ENCODE measurements at places on chromosomes 13 and 19. TPM values are rescaled to one million over a fixed set of nuclear protein-coding genes. Genes with fewer than 3 reads are reported as not detected.
A peak's percentile ranks its signal among the peaks of the same experiment; 100 is the strongest.

GRCh38 chr13:80157261-80157932, 183.5 kb downstream of the SPRY2 start:
- DNase-seq, result no peak

DNA sequence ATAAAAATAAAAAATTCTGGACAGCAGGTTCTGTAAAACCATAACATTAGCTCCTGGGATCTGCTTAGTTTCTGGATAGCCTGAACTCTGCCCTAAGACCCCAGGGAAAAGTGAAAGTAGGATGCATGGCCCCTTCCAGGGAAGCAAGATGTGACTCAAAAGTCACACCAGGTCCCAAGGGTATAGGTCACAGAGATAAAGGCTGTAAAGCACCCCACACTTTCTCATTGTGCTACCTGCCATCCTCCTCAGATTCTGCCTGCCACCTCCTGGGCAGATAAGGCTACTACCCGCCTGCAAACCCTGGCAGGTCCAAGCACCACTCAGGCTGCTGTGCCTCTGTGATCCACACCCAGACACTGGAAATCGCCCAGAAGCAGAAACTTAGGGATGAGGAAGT, 20.6 kb downstream of the FFAR2 start:
- peak; percentile 60 for DNase-seq

DNA sequence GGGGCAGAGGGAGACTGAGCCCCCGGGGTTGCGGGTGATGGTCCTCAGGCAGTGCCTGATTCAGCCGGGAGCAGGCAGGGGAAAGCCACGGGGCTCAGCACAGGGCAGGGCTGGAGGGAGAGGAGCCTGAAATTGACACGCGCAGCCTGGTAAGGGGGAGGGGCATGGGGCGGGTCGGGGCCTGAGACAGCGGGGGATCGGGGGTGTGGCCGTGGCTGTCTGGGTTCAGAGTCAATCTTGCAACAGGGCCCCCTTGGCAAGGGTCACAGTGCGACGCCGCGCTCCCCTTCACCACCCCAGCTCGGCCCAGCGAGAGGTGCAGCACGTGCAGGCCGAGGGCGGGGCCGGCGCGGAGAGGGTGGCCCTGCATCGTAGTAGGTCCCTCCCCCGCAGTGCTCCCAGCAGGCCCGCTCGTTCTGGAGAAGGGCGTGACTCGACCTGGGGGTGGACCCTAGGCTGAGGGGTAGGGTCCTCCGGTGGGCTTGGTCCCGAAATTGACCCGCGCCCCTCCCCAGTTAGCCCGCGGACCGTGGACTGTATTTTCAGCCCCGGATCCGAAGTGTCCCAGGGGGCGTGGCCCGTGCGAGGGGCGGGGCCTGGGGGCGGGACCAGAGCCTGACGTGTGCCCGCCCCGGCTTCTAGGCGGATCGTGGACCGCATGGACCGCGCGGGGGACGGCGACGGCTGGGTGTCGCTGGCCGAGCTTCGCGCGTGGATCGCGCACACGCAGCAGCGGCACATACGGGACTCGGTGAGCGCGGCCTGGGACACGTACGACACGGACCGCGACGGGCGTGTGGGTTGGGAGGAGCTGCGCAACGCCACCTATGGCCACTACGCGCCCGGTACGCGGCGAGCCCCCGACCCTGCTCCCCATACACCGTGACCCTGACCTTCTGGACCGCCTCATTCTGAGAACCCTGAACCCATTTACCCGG, 6.0 kb downstream of the RCN3 start:
- peak; percentile 82 for DNase-seq

ZNF154 gene
- total RNA-seq, result 21.4 TPM

VSTM2B gene
- 2.2 TPM for total RNA-seq

DNA sequence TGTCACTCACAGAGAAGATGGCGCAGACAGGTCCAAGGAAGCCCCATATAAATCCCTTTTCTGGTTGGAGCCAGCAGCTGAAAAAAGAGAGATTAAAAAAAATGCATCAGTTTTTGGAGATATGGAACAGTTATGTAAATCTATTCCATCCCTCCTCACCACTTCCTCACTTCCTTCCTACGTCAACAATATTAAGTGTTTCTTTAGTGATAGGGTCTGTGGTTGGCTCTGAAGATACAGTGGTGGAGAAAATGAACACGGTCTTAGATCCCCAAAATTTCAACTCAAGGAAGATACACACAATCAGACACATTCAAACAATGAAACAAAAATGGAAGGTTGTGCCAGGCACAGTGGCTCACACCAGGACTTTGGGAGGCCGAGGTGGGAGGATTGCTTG, 31.5 kb downstream of the ADGRE2 start:
- DNase-seq, result no peak

DNA sequence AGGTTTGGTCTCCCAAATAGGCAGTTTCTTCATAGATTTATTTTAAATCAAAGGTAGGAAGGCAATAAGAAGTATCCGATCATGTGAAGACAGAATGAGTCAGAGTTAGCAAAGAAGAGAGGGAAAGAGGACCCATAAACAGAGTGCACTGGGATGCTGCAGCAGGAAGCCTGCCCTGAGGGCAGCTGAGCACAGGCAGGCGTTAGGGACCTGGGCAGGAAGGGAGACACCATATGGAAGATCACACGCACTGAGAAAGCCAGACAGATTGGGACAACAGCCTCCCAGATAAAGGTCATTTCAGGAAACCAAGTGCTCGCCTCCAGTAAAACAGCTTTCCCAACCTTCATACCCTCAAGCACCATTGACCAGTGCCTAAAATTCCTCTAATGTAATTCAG, 598.0 kb downstream of the EFNB2 start:
- DNase-seq, result no peak

DNA sequence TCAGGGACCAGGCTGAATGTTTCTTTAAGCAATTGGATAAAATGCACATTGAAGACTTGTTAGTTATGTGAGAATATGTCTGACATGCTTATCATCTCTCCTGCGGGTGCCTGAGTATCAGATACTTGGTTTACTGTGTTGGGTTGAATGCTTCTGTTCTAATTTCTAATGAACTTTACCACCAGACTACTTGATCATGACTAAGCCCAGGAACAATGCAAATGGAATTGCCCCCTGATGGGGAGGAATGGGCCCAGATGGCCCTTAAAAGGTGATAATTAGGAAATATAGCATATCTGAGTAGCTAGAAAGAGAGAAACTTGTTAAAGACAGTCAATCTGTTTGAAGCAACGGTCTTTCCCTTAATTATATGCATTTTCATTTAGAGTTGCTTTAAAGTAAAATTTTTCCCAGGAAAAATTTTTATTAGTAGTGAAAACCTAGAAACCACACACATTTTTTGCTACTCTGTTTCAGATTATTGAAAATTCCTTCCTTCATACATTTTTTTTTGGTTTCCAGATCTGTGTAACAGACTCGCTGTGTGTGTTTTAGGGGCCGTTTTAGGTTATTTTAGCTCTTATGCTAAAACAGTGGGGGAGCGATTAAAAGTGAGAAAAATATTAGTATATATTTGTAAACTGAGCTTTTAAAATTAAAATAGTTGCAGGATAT, 186.6 kb downstream of the TM9SF2 start:
- DNase-seq, result peak; percentile 69

- DNase-seq, result no peak
Measured at GRCh38 chr13:37595162-37595561, 3.4 kb downstream of the POSTN start.

GRCh38 chr13:111210544-111211469, 95.7 kb downstream of the ARHGEF7 start:
- DNase-seq, result no peak

UNC13A gene
- total RNA-seq, result 42.9 TPM

- DNase-seq, result no peak
Measured at GRCh38 chr19:15448778-15449619, 757 bp downstream of the WIZ start.

POGLUT2 gene
- total RNA-seq, result 17.2 TPM

GRCh38 chr13:45542878-45543277, 72.7 kb downstream of the ERICH6B start:
- no peak for DNase-seq

APOC1 gene
- total RNA-seq, result 76.2 TPM

GZMM gene
- total RNA-seq, result 0.60 TPM

- no peak for DNase-seq
Measured at GRCh38 chr13:29193083-29193482, 372.9 kb downstream of the MTUS2 start.

DNA sequence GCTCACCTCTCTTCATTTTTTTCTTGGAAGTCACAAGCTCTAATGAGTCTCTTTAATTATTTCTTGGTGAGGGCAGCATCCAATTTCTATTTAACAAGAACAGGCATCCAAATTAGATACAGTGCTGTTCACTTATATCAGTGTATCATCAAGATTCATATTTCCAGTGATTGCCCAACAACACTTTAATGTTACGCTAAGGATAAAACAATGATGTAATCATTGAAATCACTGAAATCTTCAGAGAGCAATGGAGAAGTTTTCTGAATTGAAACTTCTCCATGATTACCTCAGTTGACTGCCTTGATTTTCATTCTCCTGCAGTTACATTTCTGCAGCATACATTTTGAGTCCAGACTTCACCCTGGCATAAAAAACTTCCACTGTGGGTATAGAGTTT, 17.1 kb upstream of the LRCH1 start:
- no peak for DNase-seq

- no peak for DNase-seq
Measured at GRCh38 chr19:47475465-47475864, 3.8 kb upstream of the SLC8A2 start.

DNA sequence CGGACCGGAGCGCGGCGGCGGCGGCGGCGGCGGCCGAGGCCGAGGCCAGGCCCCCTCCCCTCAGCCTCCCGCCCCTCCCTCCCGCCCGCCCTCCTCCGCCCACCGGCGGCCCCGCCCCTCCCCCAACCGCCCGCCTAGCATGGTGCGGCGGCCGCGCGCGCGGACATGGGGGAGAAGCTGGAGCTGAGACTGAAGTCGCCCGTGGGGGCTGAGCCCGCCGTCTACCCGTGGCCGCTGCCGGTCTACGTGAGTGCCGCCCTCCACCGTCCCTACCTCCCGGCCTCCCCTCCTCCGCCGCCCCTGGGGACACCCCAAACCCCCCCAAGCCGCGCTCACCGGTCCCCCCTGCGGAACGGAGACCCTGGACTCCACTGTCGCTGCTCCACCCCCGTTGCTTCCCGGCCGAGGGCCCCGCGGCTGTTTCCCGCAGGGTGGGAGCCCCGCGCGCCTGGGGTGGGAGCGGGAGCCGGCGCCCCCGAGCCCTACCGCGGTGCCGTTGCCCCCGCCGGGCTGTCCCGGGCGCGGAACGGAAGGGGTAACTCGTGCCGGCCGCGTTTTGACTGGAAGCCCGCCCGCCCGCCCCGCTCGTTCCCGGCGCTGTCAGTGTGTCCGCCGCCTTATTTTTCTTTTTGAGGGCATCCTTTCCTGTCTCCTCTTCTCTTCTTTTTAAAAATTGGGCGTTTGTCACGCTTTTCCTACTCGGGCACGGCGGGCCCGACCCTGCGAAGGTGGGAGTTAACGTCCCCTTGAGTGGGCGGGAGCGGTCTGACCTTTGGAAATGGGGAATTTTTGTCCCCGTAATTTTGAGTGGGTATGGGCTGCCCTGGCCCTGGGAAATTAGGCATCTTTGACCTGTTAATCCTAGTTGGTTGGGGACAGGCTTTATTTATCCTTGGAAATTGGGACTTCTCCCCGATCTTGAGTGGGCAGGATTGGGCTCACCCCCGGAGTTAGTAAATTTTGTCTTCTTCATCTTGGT, 576 bp downstream of the DOT1L start:
- no peak for DNase-seq

- peak; percentile 23 for DNase-seq
Measured at GRCh38 chr19:6660930-6661329, 9.0 kb downstream of the TNFSF14 start.

DNA sequence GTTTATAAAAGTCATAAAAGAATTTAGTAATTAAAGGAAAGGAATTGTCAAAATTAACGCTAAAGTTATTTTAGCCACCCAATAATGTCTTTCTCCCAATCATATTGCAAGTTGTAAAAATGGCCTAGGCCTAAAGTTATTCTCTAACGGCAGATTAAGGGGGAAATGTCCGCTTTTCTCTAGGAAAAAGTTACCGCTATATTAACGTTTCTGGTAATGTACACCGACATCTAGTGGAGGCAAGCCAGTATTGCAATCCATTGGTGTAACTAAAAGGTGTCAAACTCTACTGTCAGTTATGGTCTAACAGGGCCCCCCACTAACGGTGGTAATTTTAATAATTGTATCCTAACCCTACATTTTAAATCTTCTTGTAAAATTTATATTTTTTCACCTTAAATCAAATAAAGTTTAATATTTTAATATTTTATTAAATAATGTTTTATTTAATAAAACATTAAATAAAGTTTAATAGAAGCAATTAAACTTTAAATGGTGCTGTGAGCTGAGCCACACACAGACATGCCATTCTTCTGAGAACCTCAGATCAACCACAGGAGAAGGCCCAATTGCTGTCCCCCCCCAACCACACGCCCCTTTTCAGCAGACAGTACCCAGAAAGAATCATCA, 35.9 kb upstream of the ZSCAN5A start:
- peak; percentile 55 for DNase-seq

DNA sequence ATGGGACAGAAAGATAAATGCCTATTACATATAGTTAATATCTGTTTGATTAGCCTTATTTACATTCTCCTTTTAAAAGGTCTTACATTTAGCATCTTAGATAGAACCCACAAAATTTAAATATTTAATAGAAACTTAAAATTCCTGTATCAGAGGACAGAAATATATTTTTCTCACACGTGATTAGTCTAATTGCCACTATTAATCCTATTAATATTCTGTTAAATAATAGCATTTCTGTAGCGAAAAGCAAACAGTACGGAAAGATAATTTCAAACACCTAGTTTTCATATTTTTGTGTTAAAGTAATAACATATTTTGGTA, 380 bp upstream of the ZNF30 start:
- no peak for DNase-seq

- DNase-seq, result no peak
Measured at GRCh38 chr13:27534981-27535380, 84.6 kb upstream of the MTIF3 start.

CLEC17A gene
- not detected for total RNA-seq

GRCh38 chr13:30608364-30608763, 9.4 kb upstream of the USPL1 start:
- DNase-seq, result no peak

GRCh38 chr19:10195199-10195519, 406 bp upstream of the DNMT1 start:
- no peak for DNase-seq

- DNase-seq, result no peak
Measured at GRCh38 chr13:32311188-32311897, 3.8 kb downstream of the ZAR1L start.

NMRK2 gene
- 50.4 TPM for total RNA-seq

DNA sequence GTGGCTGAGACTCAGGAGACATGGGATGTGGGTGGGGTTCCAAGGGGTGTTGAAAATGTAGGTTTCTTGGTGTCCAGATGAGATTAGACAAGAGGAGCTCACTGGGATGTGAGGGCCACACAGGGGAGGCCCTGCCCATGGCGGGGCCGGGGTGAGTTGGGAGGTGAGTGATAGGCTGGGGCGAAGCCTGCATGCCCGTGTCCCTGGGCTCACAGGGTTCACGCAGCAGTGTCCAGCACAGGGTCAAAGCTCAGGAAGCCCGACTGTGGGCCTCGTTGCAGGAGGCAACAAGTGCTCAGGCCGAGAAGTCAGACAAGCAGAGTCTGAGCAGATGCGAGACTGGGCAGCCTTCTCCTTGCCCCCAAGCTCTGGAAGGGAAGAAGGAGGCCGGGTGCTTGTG, 27.2 kb downstream of the CCDC8 start:
- DNase-seq, result no peak

- peak; percentile 93 for DNase-seq
Measured at GRCh38 chr19:55118401-55118991, 1.1 kb upstream of the PPP1R12C start.

ZNF345 gene
- total RNA-seq, result 6.4 TPM

PSG4 gene
- not detected for total RNA-seq

ADAMTSL5 gene
- 1.5 TPM for total RNA-seq

ZNF793 gene
- 15.0 TPM for total RNA-seq
